Activated naive CD4-positive, alpha-beta T cell treated with anti-CD3 and anti-CD28 coated beads, Interleukin-2, amount 50 U/mL, for 16 hours (primary cell): ENCODE measurements at places on chromosomes 3 and 15.

- no peak for DNase-seq
Measured at GRCh38 chr3:129534428-129535027, 6.1 kb downstream of the RHO start.

DNA sequence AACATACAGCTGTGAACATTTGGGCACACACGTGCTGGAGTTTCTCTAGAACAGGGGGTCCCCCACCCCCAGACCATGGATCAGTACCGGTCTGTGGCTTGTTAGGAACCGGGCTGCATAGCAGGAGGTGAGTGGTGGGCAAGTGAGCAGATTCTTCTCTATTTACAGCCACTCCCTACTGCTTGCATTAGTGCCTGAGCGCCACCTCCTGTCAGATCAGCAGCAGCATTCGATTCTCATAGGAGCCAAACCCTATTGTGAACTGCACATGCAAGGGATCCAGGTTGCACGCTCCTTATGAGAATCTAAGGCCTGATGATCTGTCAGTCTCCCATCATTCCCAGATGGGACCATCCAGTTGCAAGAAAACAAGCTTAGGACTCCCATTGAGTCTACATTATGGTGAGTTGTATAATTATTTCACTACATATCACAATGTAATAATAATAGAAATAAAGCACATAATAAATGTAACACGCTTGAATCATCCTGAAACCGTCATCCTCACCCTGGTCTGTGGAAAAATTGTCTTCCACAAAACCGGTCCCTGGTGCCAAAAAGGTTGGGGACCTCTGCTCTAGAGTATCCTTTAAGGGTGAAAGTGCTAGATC lies 25.8 kb downstream of the CHRM5 start:
- DNase-seq, result no peak

DNA sequence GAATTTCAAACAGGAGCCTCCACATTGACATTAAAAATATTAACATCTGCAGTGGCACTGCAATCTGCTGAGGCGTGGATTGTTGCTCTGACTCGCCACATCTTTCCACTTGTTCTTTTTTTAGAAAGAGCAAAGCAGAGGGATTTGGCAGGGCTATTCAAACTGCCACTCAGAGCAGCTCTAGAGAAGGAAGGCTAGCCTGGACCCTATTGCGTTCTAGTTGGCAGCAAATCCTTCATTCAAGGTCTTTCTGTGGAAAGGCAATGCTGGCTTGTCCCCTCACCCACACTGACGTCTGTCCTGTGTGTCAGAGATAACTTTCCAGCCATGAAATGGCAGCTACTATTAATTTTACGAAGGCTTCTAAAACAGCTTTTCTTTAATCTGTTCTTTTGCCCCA lies 483.2 kb upstream of the SGO1 start:
- no peak for DNase-seq

DNA sequence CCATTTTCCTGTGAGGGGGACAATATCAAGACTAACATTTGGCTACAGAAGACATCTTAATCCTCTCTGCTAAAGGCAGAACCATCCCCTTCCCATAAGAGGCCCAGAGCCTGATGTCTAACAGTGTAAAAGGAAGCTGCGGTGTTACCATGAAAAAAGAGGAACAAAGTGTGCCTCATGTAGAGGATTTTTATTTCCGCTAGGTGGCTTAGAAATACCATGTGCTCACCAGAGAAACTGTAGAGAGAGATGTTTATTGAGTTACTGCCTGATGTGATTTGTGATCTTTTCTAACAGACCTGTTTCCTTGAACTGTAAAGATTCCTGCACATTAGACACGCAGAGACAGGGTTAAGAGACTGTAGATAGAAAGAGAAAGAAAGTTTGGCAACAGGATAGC lies 22.0 kb downstream of the OR5H15 start:
- DNase-seq, result no peak

DNA sequence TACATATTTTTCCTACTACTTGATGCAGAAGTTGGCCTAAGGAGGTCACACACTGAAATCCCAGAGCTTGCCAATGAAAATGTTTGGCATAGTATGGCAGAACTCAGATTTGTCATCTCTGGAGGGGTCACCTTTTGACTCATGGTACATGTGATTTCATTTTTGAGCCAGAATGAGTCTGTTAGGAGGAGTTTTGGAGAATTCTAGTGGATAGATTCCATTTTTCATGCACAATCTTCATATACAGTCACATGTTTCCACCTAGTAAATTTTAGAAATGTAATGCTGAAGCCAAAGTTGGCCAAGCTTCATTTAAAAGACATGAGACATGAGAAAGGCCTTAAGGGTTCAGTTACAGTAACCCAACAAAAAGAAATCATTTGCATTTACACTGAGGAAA lies 97.8 kb upstream of the IGSF10 start:
- DNase-seq, result no peak

DNA sequence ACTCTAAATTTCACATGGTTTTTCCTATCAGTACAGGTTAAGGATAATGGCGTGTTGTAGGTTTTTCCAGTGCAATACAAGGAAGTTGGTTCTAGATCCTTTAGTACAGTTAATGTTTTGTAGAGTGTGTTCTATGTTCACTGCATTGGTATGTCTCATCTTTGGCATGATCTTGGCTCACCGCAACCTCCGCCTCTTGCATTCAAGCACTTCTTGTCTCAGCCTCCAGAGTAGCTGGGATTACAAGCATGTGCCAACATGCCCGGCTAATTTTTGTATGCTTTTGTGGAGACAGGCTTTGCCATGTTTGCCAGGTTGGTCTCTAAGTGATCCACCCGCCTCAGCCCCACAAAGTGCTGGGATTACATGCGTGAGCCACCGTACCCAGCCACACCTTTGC lies 30.4 kb downstream of the SNRPN start:
- no peak for DNase-seq

DNA sequence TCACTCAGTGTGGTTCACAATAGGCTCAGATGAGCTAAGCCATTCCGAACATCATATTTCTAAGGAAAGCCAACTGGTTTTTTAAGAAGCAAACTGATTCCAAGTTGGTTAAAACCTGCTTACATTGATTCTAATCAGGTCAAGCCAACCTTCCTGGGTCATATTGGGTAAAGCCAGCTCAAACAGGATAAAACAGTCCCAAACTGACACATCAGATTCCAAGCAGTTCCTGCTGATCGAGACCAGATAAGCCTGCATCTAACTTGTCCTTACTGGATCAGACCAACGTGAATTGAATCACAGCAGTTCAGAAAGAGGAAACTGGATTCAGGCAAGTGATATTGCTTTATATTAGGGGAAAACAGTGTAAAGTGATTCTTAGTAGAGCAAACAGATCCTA lies 18.6 kb upstream of the THSD4 start:
- no peak for DNase-seq

DNA sequence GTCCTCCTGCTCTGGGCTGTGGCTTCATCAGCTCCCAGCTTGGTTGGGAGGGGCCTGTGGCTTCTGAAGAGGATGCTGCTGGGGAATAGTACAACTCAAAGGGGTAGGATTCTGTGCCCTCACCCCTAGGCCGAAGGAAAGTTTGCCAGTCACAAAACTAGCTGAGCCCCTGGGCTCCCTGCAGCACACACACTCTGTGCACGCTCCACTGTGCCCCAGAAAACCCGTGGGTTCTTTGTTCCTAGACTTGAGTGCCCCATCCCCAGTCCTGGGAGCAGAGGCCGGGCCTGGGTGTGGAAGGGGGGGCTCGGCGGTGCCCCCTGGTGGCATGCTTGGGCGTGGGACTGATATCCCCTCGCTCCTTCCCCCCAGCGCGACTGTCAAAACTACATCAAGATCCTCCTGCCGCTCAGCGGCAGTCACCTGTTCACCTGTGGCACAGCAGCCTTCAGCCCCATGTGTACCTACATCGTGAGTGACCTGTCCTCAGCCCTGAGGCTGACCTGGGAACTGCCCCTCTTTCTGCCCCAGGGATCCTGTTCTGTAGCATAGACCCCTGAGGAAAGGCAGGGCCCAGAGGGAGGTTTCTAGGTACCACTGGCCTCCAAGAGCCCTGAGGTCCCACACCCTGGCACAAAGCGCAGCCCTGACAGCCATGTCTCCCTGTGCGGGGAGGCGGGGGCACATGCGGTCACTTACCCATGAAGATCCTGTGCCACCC lies 14.2 kb downstream of the CIB1 start:
- peak; percentile 59 for DNase-seq

DNA sequence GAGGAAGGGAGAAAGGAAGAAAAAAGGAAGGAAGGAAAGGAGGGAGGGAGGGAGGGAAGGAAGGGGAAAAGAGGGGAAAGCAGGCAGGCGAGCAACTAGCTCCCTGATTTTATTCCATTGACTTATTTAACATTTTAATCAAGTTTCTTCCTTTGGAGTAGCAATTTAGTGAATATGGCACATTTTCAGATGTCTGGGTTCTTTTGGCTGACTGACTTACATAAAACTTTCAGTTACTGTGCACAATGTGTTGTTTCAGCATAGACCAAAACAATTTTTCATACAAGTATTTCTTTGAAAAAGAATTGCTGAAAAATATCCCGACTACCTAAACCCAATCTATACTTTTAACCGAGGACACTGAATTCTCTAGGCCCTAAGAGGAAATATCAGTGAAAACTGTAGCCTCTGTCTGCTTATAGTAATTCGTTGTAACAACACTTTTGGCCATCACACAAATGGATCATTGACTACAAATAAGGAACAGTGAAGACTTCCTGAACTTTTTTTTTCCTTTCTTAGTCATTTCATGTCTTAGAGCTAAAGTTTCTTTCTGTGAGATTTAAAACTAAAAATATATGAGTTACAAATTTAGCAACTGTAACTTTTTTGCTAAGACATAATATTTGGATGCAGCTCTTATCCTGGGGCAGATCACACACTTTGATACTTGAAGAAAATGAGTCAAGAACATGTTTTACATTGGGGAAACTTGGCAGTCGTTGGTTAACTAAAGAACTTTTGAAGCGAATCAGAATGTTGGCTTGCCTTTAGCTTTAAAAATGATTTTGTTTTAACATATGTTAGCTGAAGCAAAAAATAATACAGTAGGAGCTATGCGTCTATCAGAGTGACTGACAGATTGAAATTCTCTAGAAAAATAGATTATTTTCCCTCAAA lies 79.6 kb downstream of the SOX2 start:
- no peak for DNase-seq

DNA sequence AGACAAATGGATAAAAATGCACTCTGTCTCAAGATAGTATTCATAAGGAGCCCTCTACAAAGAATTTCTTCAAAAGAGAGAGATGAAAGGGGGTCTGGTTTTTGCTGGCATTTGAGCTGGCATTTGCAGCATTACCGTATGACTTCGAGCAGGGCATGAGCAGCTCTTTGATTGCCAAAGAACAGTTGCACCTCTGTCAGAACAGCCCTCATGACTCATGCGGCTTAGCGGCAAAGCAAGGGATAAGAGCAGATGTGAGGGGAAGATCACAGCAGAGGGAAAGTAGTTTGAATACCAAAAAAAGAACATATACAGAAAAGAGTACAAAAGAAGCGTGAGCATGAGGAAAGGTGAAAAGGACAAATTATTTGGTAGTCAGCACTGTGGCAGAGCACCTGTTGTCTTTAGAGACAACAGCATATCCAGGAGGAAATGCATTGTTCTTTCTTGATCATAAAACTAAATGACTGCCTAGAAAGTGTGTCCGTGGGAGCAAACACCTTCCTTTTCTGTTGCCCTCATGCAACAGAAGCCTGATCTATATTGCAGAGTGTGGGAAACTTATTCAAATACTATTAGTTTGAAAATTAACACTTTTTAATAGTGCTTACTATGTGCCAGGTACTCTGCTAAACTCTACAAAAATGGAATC lies 80.5 kb upstream of the SLC24A5 start:
- no peak for DNase-seq

GRCh38 chr3:115062009-115062408 lies 85.1 kb downstream of the ZBTB20 start:
- DNase-seq, result no peak

- DNase-seq, result no peak
Measured at GRCh38 chr3:197331131-197331530, 32.7 kb upstream of the DLG1 start.

GRCh38 chr3:89586256-89586655 lies 478.8 kb downstream of the EPHA3 start:
- DNase-seq, result no peak

GRCh38 chr3:50355829-50356552 lies 3.3 kb downstream of the TMEM115 start:
- no peak for DNase-seq

DNA sequence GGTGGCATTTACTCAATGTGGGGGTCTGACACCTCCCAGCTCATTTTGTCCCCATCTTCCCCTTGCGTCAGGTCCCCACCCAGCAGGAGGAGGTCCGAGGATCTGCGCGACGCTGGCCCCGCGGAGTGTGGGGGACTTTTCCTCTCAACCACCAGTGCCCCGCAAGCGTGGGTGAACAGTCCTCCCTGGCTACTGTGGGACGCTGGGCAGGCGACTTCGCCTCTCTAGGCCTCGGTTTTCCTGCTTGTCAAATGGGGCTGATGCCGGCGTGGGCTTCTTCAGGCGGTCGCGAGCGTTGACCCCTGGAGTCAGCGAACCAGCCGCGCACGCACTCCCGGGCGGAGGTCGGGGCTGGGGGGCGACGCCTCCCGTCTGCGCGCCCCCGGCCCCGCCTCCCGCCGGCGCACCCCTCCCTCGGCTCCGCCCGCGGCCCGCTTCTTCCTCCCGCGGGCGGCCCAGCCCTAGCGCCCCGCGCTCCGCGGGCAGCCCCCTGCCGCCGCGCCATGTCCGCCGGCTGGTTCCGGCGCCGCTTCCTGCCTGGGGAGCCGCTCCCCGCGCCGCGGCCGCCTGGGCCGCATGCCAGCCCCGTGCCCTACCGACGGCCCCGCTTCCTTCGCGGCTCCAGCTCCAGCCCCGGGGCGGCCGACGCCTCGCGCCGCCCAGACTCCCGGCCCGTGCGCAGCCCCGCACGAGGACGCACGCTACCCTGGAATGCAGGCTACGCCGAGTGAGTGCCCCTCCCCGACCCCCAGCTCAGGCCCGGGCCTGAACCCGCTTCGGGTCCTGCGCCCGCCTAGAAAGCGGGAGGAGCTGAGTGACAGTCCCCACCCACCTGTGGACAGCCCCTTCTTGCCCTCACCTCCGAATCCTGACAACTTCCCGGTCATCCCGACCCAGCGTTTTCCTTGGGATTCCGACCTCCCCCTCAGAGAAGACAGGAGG lies at the start of gene PPM1M:
TSS of gene PPM1M (plus strand) at position 438 of the 942 bp plus-strand sequence. CDS start at position 504, 66 bp downstream.
- peak; percentile 58 for DNase-seq

DNA sequence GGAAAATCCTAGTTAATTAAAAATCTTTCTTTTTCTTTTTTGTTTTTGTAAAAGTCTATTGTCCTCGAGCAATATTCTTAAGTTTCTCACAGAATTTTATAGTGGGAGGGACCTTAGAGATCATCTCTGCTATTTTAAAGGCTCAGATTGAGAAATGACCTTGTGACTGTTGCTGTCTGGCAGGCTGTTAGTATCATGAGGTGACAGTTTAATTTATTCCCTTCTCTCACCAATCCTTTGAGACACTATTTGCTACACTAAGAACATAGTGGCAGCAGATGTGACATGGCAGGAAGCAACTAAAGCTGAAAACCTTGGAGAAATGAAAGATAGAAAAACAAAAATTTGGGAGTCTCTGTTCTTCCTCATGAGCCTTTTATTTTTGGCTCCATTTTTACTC lies 24.9 kb downstream of the APPL1 start:
- no peak for DNase-seq
